ENCODE measurements at places on chromosomes 6 and 20. TPM values are rescaled to one million over a fixed set of nuclear protein-coding genes. Genes with fewer than 3 reads are reported as not detected.

LY6G6F gene
- total RNA-seq, result not detected

NEURL2 gene
- 1.2 TPM for total RNA-seq

ZC2HC1B gene
- not detected for total RNA-seq

FHL5 gene
- not detected for total RNA-seq

TP53TG5 gene
- total RNA-seq, result not detected

ACOT13 gene
- total RNA-seq, result 26.0 TPM

TFAP2C gene
- 12.2 TPM for total RNA-seq

TREM1 gene
- 0.25 TPM for total RNA-seq

ATP6V1G2 gene
- 0.46 TPM for total RNA-seq

NT5E gene
- total RNA-seq, result 28.5 TPM

PACSIN1 gene
- total RNA-seq, result 0.05 TPM

VAPB gene
- total RNA-seq, result 52.4 TPM

C20orf202 gene
- not detected for total RNA-seq

WFDC5 gene
- total RNA-seq, result not detected
